ENCODE measurements at places on chromosomes 5 and 9. TPM values are rescaled to one million over a fixed set of nuclear protein-coding genes. Genes with fewer than 3 reads are reported as not detected.

Gene SLC45A2
- total RNA-seq = not detected

Gene HEMGN
- total RNA-seq = not detected

Gene ELAVL2
- not detected for total RNA-seq

Gene QRFP
- total RNA-seq = not detected

Gene CATSPER3
- total RNA-seq = 0.59 TPM

All from A549 treated with CpdA at 1 μM for 4 hours (cell line).